GM12878 (cell line): ENCODE measurements at places on chromosomes 3 and 15. TPM values are rescaled to one million over a fixed set of nuclear protein-coding genes. Genes with fewer than 3 reads are reported as not detected.

DNA sequence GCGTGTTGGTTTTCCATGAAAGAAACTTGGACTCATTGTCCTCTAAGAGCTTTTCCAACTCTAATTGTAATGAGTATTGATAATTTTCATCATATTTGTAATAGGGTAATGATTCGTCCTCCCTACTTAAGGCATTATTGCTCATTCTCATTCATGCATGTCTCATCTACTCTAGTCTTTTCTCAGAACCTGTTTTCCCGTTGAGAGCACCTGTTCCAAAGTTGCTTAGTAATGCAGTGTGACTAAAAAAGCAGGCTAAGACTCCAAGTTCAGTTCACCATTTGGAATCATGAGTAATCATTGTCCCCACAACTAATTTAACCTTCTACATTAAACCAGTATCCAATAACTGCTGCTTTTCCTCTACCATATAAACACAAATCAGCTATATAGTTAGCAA lies 84.0 kb downstream of the FILIP1L start:
- H3K4me1 ChIP-seq, result peaks cover 12% of the 10 kb centered on the region
- peak overlapping the region; percentile 39; the same call in 1 of the 2 replicates for H3K27ac ChIP-seq
- no peaks in the 10 kb centered on the region for H3K27me3 ChIP-seq

Gene PAQR5
- not detected in 2 replicates for total RNA-seq

- no peaks in the 10 kb centered on the region for H3K27me3 ChIP-seq
- no peak overlapping the region for H3K4me3 ChIP-seq
- H3K36me3 ChIP-seq, result no peaks in the 10 kb centered on the region
- no peak for DNase-seq
- no peaks in the 10 kb centered on the region for H3K4me1 ChIP-seq
These were observed 546.1 kb downstream of the NTRK3 start for GRCh38 chr15:87710406-87710805.

- no peaks in the 10 kb centered on the region for H3K36me3 ChIP-seq
- no peak for DNase-seq
- H3K27me3 ChIP-seq, result no peaks in the 10 kb centered on the region
- peak overlapping the region; percentile 89 for H3K4me3 ChIP-seq
These were observed 651 bp downstream of the UBA3 start for GRCh38 chr3:69079269-69080159.

Gene GP9
- total RNA-seq, result not detected in 2 replicates

DNA sequence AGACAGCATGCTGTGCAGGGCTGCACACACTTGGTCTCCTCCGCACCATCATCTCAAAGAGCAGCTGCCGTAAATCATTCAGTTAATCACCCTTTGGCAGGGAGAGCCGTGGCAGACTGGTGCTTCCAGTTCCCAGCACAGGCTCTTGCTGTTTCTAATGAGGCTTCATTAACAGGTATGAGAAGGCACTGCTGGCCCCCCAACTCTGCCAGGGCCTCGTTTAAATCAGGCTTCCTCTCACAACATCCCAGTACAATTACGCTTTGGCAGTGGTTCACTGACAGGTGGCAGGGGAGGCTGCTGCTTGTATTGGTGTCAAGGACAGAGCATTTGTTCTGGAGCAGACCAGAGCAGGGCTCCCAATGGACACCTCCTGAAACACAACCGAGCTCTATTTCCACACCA lies 77.1 kb downstream of the BFSP2 start:
- no peak for DNase-seq
- H3K4me1 ChIP-seq, result peaks cover 69% of the 10 kb centered on the region
- H3K27ac ChIP-seq, result peak overlapping the region; percentile 97

DNA sequence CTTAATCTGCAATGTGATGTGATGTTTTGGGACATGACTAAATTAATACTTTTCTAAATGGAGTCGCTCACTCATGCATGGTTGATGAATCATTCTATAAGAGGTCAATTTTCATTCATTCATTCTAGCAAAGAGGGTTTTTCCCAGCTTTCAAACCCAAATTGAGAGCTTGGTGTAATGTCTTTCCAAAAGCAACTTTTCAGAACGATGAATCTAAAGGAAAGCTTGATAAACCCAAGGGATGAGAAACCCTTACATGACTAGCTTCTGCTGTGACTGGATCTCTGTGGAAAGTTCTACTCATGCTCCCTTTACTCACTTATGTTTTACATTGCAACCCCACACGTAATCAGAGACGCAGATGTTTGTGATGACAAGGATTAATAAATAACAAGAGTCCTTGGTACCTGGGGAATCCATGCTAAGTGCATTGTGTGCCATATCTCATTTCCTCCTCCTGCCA lies 47.7 kb downstream of the PDZRN3 start:
- H3K4me3 ChIP-seq, result no peak overlapping the region
- no peaks in the 10 kb centered on the region for H3K4me1 ChIP-seq
- DNase-seq, result no peak

Gene IMP3
- total RNA-seq, result 88.3 and 96.2 TPM in 2 replicates

Gene SPTSSB
- 1.1 and 1.8 TPM in 2 replicates for total RNA-seq

Gene ZIC1
- not detected in 2 replicates for total RNA-seq

DNA sequence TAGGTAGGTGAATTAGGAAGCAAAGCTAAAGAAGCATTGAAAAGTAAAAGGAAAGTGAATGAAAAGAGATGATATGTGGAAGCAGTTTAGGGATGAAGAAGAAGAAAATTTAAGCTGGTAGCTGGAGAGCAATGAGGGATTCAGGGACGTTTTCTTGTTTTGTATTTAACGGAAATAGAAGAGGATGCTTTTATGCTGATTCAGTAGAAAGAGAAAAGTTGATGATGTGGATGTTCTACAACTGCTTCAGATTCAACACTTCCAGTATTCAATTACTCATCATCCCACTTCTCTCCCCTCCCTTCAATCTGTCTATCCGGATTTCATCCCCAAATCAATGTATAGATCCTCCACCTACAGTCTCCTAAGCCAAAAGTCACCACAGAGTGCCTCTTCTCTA lies 448.2 kb upstream of the CCDC54 start:
- H3K4me3 ChIP-seq, result no peak overlapping the region
- DNase-seq, result no peak
- no peaks in the 10 kb centered on the region for H3K4me1 ChIP-seq
- H3K27ac ChIP-seq, result no peak overlapping the region
- no peaks in the 10 kb centered on the region for H3K36me3 ChIP-seq

Gene RBM6
- 66.5 and 72.7 TPM in 2 replicates for total RNA-seq

GRCh38 chr15:38705436-38706219 lies 141.0 kb upstream of the RASGRP1 start:
- no peak for DNase-seq
- no peak overlapping the region for H3K27ac ChIP-seq
- H3K4me1 ChIP-seq, result no peaks in the 10 kb centered on the region
- H3K27me3 ChIP-seq, result no peaks in the 10 kb centered on the region
- H3K36me3 ChIP-seq, result no peaks in the 10 kb centered on the region

DNA sequence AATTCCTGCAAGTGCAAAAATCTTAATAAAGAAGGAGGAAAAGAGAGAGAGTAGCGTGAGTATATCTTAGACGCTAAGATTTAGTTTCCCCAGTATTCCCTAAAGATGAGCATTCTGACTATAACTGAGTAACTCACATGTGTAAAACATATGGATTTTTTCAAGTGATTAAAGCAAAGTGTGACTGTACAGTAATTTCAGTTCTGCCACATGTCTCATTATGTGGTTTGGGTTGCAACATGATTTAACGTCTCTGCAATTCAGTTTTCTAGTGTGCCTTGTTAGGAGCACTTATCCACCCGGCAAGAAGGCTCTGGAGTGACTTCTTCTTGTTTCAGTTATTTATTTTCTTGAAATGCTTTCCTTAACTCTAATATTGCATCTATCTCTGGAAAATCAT lies 514.1 kb downstream of the ROBO1 start:
- no peaks in the 10 kb centered on the region for H3K4me1 ChIP-seq
- DNase-seq, result no peak
- no peaks in the 10 kb centered on the region for H3K36me3 ChIP-seq
- no peak overlapping the region for H3K4me3 ChIP-seq
- no peak overlapping the region for H3K27ac ChIP-seq

DNA sequence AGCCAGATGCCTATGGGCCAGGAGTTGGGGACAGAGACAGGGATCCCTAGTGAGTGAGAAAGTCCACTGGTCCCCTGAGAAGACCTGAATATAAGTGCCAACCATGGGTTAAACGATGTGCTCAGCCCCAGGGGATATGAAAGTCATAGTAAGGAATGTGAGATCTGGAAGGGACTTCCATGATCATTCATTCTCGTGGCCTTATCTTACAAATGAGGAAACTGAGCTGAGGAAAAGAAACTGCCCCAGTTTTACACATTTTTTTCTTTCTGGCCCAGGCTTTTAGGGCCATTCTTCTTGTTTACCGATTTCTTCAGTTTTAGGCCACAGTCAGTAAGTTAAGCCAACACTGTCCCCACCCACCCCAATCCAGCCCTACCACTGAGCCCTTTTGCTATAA lies 11.1 kb downstream of the CD80 start:
- H3K27ac ChIP-seq, result peak overlapping the region; percentile 29
- peaks cover 34% of the 10 kb centered on the region for H3K4me1 ChIP-seq
- peaks cover 39% of the 10 kb centered on the region for H3K36me3 ChIP-seq
- H3K27me3 ChIP-seq, result no peaks in the 10 kb centered on the region

- peak; percentile 24 for DNase-seq
- H3K27me3 ChIP-seq, result no peaks in the 10 kb centered on the region
- H3K4me1 ChIP-seq, result peaks cover 6% of the 10 kb centered on the region; the same call in 1 of the 2 replicates
- H3K36me3 ChIP-seq, result no peaks in the 10 kb centered on the region
These were observed 96.6 kb downstream of the SLC9A9 start for GRCh38 chr3:143751643-143752178.

DNA sequence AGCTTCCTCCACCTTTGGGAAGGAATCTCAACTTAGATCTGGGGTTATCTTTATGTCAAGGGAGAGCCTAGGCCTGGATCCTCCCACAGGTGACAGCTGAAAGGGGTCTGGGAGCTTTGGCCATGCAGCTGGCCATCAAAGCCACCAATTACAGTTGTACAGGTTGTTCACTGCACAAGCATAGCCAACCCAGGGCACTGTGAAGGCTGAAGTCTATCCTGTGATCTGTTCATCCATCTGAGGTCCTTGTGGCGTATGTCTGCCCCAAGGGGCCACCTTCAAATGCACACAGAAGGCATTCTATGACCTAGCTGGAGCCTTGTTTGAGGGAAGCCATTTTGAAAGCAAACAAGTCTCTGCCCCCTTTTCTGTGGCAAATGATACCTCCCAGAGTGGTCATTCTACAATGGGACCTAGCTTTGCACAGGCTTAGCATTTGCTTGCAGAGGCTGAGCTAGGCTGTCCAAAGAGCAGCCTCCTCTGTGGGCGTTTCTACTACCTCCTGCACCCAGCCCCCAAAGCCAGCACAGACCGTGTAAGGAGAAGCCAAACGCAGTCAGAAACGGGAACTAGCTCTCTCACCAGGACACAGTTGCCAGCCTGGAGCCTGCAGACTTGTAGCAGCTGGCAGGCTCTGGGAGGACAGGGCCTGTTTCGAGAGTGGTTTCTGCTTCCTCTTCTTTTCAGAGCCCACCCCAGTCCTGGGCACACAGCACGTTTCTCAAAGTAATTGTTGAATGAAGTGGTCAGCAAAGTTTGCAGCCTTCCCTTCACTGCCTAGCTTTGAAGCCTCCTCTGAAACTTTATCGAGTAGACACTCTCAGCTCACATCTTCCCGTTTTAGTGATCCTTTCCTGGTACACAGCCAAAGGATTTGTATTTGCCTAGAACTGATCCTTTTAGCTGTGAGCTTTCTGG lies 157.3 kb upstream of the SMAD3 start:
- no peak overlapping the region for H3K27ac ChIP-seq
- H3K4me1 ChIP-seq, result peaks cover 15% of the 10 kb centered on the region
- DNase-seq, result peak; percentile 39
- no peaks in the 10 kb centered on the region for H3K36me3 ChIP-seq
- H3K4me3 ChIP-seq, result no peak overlapping the region
- no peaks in the 10 kb centered on the region for H3K27me3 ChIP-seq

- H3K4me3 ChIP-seq, result no peak overlapping the region
- no peak for DNase-seq
- H3K36me3 ChIP-seq, result peaks cover 4% of the 10 kb centered on the region
- no peaks in the 10 kb centered on the region for H3K4me1 ChIP-seq
- H3K27ac ChIP-seq, result no peak overlapping the region
- H3K27me3 ChIP-seq, result no peaks in the 10 kb centered on the region
These were observed 14.7 kb downstream of the PAK2 start for GRCh38 chr3:196754091-196754981.

DNA sequence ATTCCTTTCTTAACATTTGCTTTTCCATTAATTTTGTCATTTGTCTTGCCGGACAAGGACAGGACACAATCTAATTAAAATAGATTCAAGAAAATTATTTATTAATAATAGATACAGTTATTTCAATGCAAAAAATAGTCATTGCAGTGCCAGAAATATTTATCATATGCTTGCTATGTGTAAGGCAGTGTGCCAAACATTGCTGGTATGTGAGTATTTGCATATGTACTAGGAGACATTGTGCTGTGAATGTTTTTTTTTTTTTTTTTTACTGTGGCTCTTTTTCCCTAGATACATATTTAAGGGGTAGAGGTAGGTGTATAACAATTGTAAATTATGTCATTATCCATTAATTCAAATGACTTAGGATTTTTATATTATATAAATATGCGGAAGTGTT lies 23.3 kb downstream of the SPRED1 start:
- DNase-seq, result no peak
- H3K4me3 ChIP-seq, result no peak overlapping the region
- no peaks in the 10 kb centered on the region for H3K36me3 ChIP-seq
- no peaks in the 10 kb centered on the region for H3K27me3 ChIP-seq
- no peaks in the 10 kb centered on the region for H3K4me1 ChIP-seq

Gene CPEB1
- 0.66 and 0.92 TPM in 2 replicates for total RNA-seq

- DNase-seq, result no peak
- peaks cover 14% of the 10 kb centered on the region for H3K4me1 ChIP-seq
- no peak overlapping the region for H3K27ac ChIP-seq
- H3K4me3 ChIP-seq, result no peak overlapping the region
These were observed 1.4 kb upstream of the ZNF710 start for GRCh38 chr15:89999676-90000185.

Gene TPRG1
- total RNA-seq, result 2.4 and 3.7 TPM in 2 replicates

Gene CYP1A2
- total RNA-seq, result not detected in 2 replicates

DNA sequence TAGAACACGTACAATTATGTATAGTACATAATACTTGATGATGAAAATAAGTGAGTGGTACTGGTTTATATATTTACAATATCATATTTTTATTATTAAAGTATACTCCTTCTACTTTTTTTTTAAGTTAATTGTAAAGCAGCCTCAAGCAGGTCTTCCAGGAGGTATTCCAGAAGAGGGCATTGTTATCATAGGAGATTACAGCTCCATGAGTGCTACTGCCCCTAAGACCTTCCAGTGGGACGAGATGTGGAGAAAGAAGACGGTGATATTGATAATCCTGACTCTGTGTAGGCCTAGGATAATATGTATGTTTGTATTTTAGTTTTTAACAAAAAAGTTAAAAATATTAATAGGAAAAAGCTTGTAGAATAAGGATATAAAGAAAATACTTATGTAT lies 40.3 kb upstream of the SCN5A start:
- H3K36me3 ChIP-seq, result no peaks in the 10 kb centered on the region
- no peak overlapping the region for H3K4me3 ChIP-seq
- H3K27me3 ChIP-seq, result no peaks in the 10 kb centered on the region
- no peak for DNase-seq
- H3K4me1 ChIP-seq, result no peaks in the 10 kb centered on the region

Gene MINAR1
- 0.29 and 0.36 TPM in 2 replicates for total RNA-seq
